ENCODE measurements at places on chromosomes 1 and 21. TPM values are rescaled to one million over a fixed set of nuclear protein-coding genes. Genes with fewer than 3 reads are reported as not detected.

The SH3BGR gene
- 0.57 TPM for total RNA-seq

The DISC1 gene
- 16.2 TPM for total RNA-seq

The FAM72D gene
- total RNA-seq = not detected

The TNNI3K gene
- total RNA-seq = not detected

All from T-helper 17 cell (primary cell).